ENCODE measurements at places on chromosomes 2 and 18.

DNA sequence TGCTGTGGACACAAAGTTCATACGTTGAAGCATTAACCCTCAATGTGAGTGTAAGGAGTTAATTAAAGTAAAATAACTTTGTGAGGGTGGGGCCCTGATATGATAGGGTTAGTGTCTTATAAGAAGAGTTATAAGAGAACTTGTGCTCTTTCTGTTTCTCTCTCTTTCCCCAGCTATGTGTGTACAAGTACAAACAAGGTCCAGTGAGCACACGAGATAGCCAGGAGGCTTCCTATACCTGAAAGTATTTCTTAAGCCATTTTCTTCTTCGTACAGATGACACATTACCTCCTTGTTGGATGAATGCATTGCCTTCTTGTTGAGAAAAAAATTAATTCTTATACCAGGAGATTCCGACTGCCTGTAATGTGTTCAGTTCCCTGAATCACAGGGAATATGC is 301.2 kb downstream of the PARD3B start:
- no peak for DNase-seq

DNA sequence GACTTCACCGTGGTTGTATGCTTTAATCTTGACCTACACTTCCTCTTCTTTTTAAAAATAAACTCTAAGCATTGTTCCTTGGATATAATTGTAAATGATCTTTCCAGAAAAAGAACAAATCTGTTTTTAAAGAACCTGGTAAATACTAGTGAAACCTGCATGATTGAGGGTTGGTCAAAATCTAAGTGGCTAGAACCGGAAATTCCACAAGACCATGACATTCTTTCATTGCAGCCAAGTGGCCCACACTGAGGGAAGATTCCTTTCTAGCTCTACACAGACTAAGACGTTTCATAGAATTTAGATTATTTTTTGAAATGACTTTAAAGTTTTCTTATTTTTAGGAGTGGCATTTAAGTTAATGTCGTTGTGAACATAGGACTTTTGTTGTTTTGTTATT is 356.7 kb downstream of the NYAP2 start:
- DNase-seq, result no peak

GRCh38 chr2:179999000-179999399 is 8.1 kb downstream of the CWC22 start:
- DNase-seq, result no peak

DNA sequence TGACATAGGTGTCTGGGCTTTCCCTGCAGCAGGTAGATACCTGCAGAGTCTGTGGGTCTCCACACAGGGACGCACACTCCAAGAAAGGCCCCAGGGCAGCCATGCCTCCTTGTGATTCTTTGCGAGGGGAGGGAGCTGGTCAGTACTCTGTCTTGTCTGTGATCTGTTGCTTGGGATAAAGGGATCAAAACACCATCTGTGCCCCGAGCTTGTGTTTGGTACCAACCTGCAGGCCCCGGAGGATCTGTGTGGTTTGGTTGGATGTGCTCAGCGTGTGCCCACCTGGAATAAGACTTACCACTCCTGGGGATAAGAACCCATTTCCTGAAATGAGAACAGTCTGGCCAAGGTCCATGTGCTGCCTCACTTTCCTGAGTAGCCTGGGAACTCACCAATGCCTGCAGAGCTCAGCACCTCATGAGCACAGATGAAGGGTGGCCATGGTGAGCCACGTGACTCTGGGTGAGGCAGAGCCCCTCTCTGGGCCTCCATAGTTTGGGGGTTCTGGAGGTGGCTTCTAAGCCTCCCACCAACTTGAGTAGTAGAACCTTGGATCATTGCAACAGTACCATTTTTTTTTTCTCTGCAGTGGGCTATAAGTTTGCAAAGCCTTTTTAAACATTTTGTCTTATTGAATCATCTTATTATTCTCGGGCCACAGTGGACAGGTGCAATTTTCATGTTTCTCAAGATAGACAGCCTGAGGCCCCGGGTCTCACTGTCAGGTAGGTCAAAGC is 134.8 kb downstream of the DDX1 start:
- DNase-seq, result no peak

- DNase-seq, result no peak
Measured at GRCh38 chr2:120245520-120246332, 6.9 kb upstream of the RALB start.

- DNase-seq, result no peak
Measured at GRCh38 chr2:99891428-99891780, 251.0 kb downstream of the AFF3 start.

DNA sequence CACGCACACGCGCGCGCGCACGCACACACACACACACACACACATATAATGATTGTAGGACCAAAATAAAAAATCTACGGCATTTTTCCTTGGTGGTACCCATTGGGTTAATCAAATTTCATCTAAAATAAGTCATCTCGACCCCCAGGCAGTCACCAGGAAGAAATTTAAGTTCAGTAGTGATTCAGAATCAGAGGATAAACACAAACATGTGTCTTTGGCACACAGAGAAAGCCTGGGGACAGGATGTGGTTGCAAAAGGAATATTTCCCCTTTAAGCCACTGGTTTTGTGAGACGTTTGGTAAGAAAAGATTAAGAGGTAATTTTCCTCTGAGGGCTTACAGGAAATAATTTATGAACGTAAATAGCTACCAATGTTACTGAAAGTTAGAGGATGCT is 171.6 kb upstream of the PIEZO2 start:
- DNase-seq, result no peak

GRCh38 chr18:59904011-59904601 is 4.3 kb downstream of the PMAIP1 start:
- no peak for DNase-seq

DNA sequence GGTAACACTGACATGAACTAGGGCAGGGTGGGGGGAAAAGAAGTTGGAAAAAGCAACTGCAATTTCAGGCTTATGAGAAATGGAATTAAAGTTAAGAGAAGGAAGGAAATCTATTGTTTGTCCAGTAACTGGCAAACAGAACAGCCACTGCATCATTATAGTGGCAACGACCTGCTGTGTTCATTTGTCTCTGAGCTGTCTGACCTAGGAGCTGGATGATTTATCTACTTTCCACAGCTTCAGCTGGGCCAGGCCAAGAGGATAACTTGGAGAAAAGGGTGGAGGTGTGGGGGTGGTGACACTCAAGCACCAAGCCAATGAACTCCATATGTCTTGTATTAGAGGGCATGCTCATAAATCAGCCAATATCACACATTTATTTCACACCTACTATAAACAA is 291.5 kb upstream of the KLHL29 start:
- no peak for DNase-seq

GRCh38 chr18:3328532-3328931 is 66.6 kb downstream of the MYL12B start:
- DNase-seq, result no peak

DNA sequence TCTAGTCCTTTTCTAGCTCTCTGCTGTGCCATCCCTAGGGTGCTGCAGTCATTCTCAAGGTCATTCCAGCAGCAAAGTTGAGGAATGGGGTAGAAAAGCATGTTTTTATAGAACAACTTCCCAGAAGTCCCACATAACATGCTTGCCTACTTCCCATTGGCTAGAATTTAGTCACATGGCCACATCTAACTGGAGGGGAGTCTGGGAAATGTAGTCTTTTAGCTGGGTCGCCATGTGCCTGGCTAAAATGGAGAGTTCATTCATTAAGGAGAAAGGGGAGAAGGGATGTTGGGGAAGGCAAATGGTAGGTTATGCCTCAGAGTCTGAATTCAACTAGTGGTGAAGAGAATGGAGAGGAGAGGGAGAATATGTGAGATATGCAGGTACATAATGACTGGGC is 85.7 kb downstream of the SLC4A3 start:
- DNase-seq, result no peak

- no peak for DNase-seq
Measured at GRCh38 chr2:20676353-20677215, 9.6 kb downstream of the GDF7 start.

DNA sequence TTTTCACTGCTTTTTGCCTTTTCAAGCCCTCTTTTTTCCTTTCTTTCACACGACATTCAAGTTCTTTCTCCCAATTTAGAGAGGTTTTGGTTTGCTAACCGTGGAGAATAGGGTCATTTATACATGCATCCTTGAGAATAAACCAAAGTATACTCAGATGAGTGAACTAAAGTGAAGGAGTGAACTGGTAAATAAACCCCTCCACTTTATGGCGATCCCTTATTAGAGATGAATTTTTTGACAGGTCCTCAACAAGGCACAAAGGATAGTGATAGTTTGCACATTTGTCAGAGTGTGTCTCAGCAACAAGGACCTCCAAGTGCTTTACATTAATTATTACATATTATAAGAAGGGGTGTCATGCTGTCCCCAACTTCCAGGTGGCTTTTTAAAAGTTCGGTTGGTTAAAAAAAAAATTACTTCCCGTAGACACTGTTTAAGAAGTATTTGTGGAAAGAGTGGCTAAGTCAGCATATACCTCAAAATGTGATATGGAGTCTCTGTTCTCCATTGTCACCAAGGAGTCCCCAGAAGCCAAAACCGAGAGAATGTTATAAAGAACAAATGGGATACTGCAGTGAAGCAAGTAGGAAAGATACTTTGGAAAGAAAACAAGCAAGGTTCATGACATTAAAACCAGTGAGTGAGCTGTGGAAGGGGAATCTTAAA is 1.7 kb upstream of the SLC40A1 start:
- DNase-seq, result no peak

DNA sequence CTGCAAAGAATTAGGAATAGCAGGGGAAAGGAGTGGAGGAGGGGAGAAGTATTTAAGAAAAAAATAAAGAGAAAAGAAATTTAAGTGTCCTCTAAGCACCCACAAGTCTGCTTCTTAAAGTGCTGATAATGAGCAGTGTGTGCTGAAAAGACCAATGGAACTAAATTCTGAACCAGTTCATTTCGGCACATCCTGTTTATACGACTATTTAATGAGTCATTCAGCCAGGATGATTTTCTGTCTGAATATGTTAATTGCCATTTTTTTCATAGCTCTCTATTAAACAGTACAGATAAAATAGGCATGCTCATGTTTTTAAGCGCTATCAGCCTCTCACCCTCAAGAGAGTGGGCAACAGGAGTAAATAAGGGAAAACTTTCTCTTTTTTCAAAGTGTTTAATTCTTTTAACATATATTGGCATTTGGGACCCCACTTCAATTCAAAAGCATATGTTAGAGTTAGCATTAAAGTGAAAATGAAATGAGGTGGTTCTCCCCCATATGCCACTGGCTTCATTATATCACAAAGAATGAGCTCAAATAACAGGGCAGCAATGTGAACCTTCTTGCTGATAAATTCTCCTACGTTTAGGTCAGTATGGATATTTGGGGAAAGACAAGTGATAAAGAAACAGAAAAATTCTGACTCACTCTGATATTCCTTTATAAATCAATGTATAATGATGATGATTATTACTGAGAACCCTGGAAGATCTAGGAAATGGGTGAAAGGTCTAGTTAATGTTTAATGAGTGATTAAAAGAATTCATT is 87.5 kb downstream of the TCF4 start:
- DNase-seq, result peak; percentile 87

- DNase-seq, result no peak
Measured at GRCh38 chr2:120432976-120433815, 87.3 kb downstream of the INHBB start.

DNA sequence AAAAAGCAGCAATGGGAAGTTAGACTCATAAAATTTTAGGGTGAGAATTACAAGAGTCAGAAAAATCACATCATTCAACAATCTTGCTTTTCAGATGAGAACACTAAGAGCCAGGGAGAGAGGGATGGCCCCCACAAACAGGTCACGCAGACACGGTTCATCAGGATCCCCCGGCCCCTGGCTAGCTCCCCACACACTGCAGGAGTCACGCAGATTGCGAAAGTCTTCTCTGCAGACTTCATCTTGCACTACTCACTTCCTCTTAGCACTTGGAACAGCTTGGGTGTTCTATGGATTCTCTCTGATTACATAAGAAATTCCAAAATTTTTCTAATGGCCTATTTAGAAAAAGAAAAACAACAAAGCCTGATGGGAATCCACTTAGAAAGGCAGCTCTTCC is 21.6 kb upstream of the SULT1C2 start:
- DNase-seq, result no peak

DNA sequence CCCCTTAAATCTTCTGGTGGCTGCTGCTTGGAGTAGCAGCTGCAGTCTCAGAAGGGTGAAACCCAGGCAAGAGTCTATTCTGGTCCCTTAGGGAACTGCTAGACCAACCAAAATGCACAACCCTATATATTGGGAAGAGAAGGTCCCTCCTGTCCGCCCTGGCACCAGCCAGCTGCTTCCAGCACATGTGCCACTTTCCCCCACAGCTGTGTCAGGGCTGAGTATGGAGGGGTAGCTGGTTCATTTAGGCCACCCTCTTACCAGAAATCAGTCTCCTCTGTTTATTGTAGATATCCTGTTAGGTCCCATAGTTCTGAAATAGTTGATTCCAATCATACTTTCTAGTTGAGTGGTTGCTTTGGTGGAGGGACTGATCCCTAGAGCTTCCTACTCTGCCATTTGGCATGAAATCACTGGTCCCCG is 68.9 kb downstream of the BIRC6 start:
- no peak for DNase-seq

DNA sequence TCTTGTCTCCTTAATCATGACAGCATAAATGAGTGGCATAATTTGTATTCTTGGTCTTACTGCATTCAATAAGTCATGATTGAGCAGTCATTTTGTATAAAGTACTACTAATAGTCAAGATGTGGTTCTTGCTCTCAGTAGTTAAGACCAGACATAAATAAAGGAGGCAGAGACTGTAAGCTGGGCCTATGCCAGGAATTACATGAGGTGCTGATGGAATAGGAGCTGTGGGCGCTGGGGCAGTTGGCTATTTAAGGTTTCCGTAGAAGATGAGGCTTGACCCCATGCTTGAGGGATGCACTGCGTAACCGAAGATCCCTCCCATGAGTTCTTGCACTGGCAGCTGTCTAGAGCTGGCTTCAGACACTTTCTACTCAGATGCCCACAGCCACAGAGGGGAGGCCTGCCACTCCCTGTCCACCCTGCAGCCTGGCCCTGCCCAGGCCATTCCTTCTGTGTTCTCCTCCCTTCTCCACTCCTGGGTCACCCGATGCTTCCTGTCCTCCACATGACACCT is 150.9 kb upstream of the REV1 start:
- no peak for DNase-seq

- DNase-seq, result no peak
Measured at GRCh38 chr2:132549935-132550670, 119.9 kb downstream of the LYPD1 start.

DNA sequence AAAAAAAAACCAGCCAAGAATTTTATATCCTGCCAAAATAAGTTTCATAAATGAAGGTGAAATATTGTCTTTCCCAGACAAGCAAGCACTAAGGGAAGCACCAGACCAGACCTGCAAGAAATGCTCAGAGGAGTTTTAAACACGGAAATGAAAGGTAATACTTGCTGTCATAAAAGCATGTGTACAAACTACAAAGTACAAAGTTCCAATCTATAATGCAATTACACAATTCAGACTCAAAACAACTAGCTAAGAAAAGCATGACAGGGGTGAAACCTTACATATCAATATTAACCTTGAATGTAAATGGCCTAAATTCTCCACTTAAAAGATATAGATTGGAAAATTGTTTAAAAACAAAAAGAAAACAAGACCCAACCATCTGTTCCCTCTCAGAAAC is 45.0 kb upstream of the ASXL3 start:
- DNase-seq, result no peak

DNA sequence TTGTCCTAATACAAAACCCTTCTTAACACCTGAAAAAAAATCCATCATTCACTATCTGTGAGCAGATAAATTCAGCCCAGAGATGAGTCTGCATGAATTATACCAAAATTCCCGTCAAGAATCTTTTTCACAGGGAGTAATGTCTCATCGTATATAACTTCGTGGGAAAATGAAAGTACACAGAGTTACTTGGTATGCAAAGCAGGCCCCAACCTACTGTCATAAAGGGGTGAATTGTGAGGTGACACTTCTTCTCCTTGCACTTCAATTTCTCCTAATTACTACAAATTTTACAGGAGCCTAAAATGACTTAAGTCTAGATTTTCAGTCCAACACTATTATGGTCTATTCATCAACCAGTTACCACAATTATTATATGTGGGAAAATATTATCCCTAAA is 84.6 kb upstream of the CDH20 start:
- DNase-seq, result no peak

Data from dermis microvascular lymphatic vessel endothelial cell (primary cell).